Renal cortex interstitium (tissue), 15 donors: ENCODE measurements at places on chromosomes 7 and 10. TPM values are rescaled to one million over a fixed set of nuclear protein-coding genes. Genes with fewer than 3 reads are reported as not detected.
A peak's percentile ranks its signal among the peaks of the same experiment; 100 is the strongest.

- no peak for DNase-seq
These were observed 59.4 kb upstream of the FRMD4A start for GRCh38 chr10:14389981-14390590.

DNA sequence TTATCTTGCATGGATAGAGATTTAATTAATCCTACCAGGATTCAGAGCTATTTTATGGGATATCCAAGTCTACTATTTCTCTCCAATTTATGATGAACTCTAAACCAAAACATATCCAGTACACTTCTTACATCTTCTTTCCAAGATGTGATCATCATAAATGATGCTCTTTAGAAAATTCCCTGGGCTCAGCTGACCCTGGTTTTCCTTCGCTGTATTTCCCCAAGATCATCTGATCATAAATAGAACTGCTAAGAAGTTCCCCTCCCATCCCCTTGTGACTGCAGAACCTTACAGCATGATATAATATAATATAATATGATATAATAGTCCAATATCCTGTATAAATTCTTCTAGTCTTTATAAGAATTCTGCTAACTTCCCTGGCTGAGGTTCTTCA is 114.6 kb upstream of the LYZL2 start:
- no peak for DNase-seq

The DNAJB12 gene
- polyA plus RNA-seq = 35.6 TPM

DNA sequence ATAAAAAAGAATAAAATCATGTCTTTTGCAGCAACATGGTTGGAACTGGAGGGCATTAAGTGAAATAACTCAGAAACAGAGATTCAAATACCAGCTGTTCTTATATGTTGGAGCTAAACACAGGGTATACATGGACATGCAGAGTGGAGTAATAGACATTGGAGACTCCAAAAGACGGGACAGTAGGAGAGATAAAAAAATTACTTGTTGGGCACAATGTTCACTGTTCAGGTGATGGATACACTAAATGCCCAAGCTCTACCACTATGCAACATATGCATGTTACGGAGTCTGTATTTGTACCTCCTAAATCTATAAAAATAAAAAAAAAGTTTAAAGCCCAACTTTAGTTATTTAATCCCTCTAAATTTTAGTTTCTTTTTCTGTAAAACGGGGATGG is 184.6 kb upstream of the TPK1 start:
- DNase-seq = no peak

DNA sequence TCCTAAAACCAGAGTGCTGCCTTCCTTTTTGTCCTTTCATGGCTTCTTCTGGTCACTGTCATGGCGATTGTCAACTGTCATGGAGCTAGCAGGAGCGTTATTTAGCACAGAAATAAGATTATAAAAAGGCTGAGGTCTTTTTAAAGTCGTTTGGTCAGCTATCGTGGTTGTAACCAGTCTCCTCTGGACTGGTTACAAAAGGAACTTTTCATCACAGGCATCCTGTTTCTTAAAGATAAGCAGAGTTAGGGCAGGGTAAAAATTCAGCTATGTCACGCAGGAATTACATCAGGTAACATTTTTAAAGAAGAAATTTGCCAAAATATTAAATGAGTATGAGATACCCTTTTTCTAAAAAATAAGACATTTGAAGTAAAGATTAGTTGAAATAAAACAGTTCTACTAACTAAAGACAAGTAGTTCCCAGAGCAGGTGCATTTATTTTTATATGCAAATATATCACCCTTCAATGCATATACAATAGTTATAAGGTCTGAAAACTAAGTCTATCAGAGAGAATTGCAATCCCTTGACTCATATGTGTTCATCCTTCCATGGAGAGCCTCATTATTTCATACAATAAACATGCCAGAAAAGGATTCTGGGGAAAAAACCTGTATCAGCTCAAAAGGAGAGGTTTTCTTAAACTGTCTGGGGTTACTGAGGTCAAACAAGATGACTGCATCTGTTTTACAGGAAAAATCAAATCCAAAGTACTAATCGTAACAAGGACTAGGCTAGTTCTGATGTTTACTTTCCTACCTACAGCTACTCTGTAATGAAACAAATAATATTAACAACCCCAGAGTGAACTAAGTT is 20.9 kb downstream of the FAM24A start:
- no peak for DNase-seq

The MEIG1 gene
- polyA plus RNA-seq = 1.6 TPM

The TFEC gene
- polyA plus RNA-seq = 38.6 TPM

- no peak for DNase-seq
These were observed 3.0 kb downstream of the IKZF1 start for GRCh38 chr7:50307368-50308032.

DNA sequence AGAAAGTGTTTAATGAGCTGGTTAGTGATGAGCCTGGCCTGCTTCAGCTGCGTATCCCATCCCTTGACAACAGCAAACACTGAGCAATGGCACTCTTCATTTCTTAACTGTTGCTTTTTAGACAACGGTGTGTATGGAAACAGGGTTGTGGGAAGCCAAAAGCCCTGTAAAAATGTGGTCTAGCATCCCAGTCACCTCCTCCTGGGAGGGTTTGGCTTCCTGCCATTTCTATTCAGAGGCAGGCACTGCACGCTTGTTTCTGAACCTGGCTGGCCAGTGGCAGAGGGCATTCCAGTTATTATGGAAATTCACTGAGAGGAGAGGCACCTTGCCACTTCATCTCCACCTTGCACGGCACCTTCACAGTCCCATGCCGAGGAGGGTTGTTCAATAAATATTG is 123.0 kb upstream of the ADARB2 start:
- no peak for DNase-seq

GRCh38 chr7:64686493-64687184 is 20.7 kb downstream of the ZNF107 start:
- DNase-seq = no peak

DNA sequence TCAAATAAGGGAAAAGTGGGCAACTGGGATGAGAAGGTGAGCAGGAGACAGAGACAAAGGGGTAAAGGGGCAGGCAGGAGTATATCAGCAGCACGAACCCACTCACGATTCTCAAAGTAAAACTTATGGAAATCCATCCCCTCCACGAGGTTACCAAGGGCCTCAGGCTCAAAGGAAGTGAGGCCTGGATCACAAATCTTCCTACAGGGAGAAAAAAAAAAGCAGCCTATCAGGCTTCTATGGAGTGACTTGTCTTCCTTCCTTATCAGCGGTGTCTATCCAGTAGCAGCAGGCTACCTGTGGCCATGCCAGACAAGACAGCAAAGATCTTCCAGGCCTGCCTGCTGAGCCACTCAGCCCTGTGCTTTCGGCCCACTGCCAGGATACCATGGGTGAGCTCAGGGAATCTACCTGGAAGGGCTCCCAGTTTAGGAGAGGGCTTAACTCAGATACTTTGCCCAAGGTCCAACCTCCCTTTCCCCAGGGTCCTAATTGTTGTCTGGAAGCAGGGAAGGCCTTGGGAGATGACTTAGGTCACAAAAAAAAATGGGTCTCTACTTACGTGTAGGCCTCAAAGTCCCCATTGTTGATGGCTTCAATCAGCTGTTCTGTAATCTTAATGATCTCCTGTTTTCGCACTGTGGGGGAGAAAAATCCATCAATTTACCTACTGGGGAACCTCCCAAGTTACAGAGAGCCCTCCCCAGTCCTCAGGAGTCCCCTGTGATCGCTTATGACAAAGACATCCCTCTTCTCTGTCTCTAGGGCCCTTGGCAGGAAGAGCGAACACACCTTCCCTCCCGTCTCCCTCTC is 5.7 kb upstream of the NDST2 start:
- no peak for DNase-seq

DNA sequence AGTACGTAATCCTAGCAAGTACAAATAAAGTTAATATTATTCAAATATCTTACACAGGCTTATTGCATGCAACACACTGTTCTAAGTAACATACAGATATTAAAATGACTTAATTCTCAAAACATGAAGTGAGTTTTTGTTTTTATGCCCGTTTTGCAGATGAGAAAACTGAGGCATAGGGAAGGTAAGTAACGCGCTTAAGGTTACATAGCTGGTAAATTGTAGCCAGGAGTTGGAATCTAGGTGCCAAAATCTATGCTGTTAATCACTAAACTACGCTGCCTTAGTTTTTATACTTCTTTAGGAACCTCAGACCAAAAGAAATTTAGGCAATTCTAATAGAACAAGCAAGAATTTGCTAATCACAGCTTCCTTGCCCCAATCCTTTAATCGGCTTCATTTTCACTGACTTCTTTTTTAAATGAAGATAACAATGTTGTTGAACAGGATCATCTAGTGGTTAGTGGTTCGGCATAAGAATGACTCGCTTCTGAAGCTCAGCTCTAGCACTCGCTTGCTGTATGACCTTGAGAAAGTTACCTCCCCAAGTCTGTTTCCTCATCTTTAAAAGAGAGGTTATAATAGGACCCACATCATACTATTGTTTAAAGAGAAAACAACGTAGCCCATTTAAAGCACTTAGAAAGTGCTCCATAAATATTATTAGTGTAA is 1.0 kb upstream of the LRRTM3 start:
- DNase-seq = no peak

DNA sequence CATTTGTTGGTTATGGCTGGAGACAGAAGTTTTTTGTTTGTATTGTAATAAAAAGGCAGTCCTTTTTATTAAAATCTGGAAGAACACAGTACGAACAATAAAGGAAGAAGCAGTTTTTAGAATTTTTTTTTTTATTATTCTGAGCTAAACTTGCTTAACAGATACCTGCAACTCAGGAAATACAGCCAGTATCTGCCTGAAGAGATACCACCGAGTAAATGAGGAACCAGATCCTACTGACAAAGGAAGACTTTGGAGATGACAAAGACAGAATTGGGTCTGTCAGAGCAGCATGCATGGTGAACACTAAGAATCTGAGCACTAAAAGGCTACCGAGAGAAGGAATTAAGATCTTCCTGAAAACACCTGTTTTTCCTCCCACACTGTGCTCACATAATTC is 1335.9 kb upstream of the SORCS1 start:
- DNase-seq = no peak

The AZGP1 gene
- 67.1 TPM for polyA plus RNA-seq

- no peak for DNase-seq
These were observed 53.1 kb downstream of the VPS41 start for GRCh38 chr7:38855867-38856266.

The PLXNA4 gene
- 14.6 TPM for polyA plus RNA-seq

The UFSP1 gene
- 1.9 TPM for polyA plus RNA-seq

DNA sequence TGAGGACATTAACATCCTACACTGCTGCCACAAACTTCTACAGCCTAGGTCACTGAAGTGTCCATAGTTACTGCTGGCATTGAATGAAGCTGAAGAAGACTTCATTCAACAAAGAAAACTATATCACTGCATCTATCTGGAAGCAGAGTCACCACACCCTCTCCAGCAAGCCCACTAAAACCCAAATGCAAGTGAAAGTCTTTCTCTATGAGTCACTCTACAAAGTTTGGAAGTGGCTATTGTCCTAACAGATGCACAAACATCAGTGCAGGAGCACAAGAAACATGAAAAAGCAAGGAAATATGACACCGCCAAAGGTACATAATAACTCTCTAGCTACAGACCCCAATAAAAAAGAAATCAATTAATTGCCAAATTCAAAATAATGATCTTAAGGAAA is 43.5 kb upstream of the CAMK2B start:
- DNase-seq = no peak

DNA sequence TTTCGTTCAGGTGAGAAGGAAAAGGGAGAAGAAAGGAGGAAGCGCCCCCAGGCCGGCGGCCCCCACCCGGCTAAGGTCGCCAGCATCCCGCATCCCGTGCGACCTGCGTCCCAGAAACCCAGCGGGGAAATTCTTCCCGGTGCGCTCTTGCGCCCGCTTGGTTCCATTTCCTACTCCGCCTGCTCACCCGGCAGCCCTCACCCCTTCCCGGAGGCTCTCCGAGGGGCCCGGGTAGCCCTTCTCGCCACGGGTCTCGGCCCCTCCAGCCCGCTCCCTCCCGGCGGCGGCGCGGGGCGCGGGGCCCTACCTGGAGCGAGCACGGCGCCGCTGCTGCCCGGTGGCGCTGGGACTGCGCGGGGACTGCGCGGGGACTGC is at the start of gene PRKCQ:
Gene PRKCQ (minus strand): TSS at position 373 of the 375 bp plus-strand sequence. CDS start 65,141 bp downstream, outside the sequence.
- DNase-seq = no peak

DNA sequence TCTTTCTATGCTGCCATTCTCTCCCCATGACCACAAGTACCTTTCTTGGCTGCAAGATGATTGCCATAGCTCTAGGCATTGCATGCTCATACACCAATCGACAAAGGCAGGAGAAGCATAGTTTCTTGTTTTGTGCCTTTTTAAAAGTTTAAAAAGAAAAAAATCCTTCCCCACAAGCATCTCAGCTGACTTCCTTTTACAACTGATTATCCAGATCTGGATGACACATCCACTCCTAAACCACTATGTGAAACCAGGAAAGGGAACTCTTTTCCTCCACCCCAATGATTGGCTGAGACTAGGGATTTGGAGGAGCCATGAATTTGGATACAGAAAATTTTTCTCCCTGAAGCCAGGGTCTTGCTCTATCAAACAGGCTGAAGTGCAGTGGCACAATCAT is 14.5 kb upstream of the LRRC4 start:
- no peak for DNase-seq

- DNase-seq = peak; percentile 54
These were observed 670 bp downstream of the TPK1 start for GRCh38 chr7:144835155-144835611.

The DGKB gene
- polyA plus RNA-seq = 3.4 TPM

GRCh38 chr10:109019001-109019424 is 904.3 kb downstream of the XPNPEP1 start:
- no peak for DNase-seq

GRCh38 chr10:78316451-78316931 is 282.8 kb downstream of the RPS24 start:
- DNase-seq = no peak

GRCh38 chr7:129875745-129876411 is 76.9 kb downstream of the UBE2H start:
- DNase-seq = no peak
